ENCODE measurements at places on chromosomes 2 and 18.
A peak's percentile ranks its signal among the peaks of the same experiment; 100 is the strongest.

GRCh38 chr18:12317664-12318333, 9.8 kb downstream of the TUBB6 start:
- DNase-seq: no peak

GRCh38 chr18:54829856-54830255, 1.6 kb downstream of the RAB27B start:
- DNase-seq: no peak

DNA sequence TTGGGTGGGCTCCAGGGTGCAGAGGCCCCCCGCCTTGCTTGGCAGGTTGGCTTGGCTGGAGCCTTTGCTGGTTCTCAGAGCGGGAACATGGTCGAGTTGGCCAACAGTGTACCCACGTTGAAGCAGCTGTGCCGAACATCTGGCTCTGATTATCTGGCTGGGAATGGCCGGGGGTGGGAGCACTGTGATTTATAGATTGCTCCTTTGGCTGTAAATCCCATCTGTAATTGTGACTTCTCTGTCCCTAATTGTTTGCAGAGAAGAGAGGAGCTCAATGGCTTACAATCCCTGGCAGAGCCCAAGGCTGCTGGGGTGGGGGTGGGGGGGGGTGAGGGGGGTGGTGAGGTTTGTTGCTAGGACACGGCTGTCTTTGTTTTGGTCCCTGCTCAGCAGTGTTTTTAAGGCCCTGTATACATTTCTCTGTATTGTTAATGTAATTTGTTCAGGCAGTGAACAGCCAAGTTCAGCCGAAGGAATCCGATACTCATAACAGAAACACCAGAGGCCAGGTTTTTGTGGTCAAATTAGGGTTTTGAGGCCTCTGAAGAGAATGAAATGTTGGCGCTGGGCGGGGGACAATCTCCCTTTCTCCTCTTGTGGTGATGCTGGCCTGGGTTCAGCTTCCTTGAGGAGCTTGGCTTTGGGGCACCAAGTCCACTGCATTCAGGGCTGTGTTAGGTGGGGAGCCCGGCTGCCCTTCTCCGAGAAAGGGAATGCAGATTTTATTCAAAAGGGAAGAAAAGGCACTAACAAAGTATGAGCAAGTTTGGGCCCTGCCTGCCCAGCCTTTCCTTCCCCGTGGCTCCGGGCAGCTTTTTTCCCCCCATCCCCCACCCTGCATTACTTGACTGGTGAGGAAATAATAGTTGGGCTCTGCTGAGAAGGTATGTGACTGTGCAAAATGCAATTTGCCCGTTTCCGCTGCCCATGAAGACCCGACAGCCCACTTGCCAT, 82.5 kb downstream of the TCF7L1 start:
- DNase-seq: peak; percentile 21

DNA sequence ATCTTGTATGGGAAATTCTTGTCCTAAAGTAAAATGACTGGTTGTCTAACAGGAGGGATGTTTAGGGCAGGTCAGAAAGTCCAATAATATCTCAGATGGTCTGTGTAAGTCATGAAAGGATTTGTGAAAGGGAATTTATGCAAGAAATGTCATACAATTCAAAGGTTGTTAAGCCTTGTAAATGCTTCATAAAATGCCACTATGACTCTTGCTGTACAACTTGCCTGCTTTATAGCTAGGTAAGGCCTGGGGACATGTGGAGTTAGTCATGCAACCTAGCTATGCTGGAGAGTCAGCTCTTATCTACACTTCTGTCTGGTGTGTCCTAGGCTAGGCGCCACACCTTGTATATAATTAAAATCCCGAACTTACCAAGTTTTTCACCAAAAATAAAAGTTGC, 36.9 kb upstream of the VWA3B start:
- DNase-seq: no peak

DNA sequence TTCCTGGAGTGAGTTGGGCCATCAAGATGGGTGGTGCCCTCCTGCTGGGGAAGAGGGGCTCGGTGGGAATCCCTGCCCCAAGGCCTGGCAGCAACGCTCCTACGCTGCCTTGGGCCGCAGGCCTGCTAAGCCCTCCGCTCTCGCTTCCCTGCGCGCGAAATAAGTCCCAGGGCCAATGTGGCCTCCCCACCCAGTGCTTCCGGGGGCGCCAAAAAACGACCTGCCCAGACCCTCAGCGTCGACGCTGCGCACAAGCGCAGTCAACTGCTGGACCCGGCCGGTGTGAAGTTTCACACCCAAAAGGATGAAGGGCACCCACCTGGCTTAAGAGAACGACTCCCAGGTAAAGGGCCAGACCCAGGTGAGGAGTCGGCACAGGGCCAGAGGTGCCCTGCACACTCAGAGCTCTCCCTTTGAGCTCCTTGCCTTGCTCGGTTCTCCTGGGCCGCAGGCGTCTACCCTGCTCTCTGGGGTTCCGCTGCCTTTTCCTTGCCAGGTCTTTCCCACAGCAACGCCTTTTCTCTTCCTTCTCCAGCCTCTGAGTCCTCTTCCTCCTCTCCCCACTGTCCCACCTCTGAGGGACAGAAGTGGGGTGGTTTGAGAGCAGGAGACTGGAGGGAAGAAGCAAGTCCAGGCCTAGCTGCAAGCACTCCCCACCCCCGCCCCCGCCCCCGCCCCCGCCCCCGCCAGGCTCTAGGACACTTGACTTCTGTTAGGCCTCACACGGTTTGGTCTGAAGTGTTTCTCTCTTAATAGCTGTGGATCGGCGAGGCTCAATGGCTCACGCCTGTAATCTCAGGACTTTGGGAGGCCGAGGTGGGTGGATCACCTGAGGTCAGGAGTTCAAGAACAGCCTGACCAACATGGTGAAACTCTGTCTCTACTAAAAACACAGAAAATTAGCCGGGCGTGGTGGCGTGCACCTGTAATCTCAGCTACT, at the start of gene DNAJC5G:
Gene DNAJC5G (plus strand): TSS at position 223 of the 940 bp plus-strand sequence. CDS start 1,296 bp downstream, outside the sequence.
- no peak for DNase-seq

DNA sequence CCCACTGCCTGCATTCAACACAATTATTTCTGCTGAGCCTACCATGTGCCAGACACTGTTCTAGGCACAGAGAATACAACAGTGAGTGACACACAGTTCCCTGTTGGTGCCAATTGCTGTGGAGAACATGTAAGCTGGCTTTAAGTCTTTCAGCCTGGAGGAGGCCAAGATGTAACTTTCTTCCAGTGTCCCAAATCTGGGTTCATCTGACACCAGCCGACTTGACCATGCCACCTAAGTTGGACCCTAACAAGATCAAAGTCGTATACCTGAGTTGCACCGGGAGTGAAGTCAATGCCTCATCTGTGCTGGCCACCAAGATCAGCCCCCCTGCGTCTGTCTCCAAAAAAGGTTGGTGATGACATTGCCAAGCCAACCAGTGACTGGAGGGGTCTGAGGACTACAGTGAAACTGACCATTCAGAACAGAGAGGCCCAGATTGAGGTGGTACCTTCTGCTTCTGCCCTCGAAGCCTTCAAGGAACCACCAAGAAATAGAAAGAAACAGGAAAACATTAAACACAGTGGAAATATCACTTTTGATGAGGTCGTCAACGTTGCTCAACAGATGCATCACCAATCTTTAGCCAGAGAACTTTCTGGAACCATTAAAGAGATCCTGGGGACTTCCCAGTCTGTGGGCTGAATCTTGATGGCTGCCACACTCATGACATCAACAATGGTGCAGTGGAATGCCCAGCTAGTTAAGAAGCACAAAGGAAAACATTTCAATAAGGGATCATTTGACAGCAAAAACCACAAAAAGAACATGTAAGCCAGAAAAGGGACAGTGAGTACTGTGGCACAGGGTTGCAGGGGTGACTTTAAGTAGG, 6.3 kb downstream of the TRABD2A start:
- DNase-seq: no peak

GRCh38 chr18:37435150-37435867, 130.3 kb downstream of the CELF4 start:
- no peak for DNase-seq

DNA sequence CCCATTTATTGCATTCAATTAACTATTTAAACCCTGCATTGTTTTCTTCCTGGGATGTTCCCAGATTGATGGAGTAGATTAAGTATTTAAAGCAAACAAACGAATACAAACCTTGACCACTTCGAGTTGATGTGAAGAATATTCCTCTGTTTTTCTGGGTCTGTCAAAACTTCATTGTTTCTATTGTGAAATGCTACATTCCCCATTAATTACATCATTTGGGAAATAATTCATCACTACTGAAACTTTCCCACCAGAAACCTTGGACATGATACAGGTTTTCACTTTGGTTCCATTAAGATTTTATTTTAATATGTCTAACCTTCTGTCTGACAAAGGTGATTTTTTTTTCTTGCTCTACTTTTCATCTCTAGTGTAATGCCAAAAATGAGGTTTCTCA, 365.1 kb upstream of the ETAA1 start:
- no peak for DNase-seq

GRCh38 chr2:24926602-24927252, 6.7 kb upstream of the ADCY3 start:
- DNase-seq: no peak

DNA sequence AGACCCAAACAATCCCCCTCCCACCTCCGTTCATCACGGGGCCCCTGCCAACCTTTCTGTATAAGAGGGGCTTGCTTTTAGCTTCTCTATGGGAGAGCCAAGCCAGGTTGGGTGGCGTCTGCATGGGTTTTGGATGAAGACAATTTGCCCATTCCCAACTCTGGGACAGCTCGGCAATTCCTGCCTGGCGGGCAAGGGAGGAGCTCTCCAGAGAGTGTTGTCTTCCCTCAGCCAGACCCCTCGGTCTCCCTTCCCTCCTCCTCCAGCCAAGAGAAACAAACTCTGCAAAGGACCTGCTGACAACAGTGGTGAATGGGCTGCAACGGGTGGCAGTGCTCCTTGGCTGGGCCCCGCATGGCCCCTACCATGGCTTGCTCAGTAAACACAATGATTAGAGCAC, 267.2 kb upstream of the HDAC4 start:
- no peak for DNase-seq

GRCh38 chr18:36354989-36355388, 57.5 kb downstream of the FHOD3 start:
- DNase-seq: no peak

GRCh38 chr2:23425885-23426262, 40.9 kb downstream of the KLHL29 start:
- no peak for DNase-seq

GRCh38 chr18:75290737-75291358, 80.3 kb downstream of the TSHZ1 start:
- no peak for DNase-seq

DNA sequence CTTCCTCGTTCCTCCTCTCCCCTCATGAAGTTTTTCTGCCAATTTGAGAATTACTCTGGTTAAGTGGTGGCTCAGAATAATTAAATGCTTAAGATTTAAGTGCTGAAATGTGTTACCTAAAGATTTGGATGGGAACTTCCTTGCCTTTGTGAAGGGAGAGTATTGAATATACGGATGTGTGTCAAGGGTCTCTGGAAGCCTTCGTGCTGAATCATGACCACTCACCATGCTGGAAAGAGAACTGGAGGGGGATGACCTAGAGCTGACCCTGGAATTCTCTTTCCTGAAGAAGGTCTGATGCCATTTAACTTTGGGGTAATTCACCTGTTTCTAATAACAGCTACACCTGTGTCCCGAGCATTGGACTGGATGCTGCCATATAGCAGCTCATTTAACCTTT, 2.2 kb downstream of the MOCOS start:
- DNase-seq: no peak

DNA sequence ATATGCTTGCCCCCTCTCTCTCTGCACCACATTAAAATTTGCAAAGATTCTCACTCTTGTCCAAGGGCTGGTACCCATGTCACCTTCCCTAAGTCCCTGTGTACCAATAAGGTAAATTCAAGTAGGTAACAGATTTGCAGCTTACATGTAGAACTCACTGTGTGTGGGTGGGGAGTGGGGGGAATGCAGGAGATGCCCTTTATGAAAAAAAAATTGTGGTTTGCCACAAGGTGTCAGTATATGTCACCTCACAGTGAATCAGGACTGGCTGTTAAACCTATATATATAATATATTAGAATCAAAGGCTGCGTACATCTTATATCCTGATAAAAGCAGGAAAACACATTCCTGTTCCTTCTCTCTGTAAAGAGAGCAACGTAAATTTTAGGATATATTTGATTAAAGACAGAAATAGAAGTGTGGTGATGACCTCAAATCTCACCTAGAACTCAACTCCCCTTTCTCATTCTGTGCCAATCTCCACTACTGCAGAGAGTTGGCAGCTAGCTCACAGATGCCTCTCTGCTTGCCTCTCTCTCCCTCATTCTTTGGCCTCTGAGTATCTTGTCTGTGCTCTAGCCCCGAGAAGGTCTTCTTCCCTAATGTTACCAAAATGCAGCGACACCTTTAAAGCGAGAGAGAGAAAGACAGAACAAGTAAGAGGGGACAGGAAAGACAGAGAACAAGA, 536 bp downstream of the XDH start:
- no peak for DNase-seq

DNA sequence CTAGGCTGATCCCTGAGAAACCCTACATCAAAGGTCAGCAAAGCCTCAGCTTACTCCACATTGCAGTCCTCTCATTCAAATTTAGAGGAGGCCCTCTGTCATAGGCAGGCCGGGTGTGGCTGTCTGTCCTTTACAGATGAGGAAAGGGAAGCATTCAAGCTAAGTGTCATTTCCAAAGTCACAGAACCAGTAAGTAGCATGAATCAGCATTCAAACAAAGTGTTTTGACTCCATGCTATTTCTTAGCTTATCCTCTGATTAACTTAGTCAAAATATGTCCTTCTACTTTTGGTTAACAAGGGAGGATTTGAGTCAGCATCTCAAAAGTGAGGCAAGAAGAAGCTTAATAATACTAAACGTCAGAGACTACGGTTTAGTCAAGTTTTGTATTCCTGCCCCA, 409.0 kb upstream of the POU3F3 start:
- no peak for DNase-seq

GRCh38 chr2:106882673-106883072, 3.3 kb downstream of the ST6GAL2 start:
- no peak for DNase-seq

DNA sequence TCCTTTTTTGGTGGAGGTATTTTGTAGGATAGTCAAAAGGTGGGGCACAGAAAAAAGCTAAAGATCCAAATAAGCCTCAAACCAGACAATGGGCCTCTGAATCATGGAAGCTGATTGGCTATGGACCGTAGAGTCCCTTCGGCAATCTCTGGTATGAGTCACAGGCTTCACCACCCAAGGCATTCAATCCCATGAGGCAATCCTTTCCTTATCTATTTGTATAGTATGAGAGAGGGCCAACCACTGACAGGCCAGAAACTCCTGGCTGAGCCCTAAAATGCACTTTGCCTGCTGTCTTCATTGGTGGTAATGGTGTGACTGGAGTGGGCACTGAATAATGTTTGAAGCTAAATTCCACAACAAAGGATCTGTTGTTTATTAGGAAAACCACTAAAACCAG, 38.7 kb upstream of the MEX3C start:
- DNase-seq: peak; percentile 5

- DNase-seq: peak; percentile 32
Observed at GRCh38 chr2:170883683-170884082, 45.4 kb upstream of the GORASP2 start.

All from kidney epithelial cell (primary cell).